ENCODE measurements at places on chromosomes 12 and 14. TPM values are rescaled to one million over a fixed set of nuclear protein-coding genes. Genes with fewer than 3 reads are reported as not detected.

- DNase-seq: no peak
- peaks cover 7% of the 10 kb centered on the region for H3K4me1 ChIP-seq
- no peak overlapping the region for H3K4me3 ChIP-seq
- H3K36me3 ChIP-seq: no peaks in the 10 kb centered on the region
- no peaks in the 10 kb centered on the region for H3K27me3 ChIP-seq
- H3K27ac ChIP-seq: no peak overlapping the region
These were observed 172.9 kb downstream of the ZFP36L1 start for GRCh38 chr14:68619790-68620574.

DNA sequence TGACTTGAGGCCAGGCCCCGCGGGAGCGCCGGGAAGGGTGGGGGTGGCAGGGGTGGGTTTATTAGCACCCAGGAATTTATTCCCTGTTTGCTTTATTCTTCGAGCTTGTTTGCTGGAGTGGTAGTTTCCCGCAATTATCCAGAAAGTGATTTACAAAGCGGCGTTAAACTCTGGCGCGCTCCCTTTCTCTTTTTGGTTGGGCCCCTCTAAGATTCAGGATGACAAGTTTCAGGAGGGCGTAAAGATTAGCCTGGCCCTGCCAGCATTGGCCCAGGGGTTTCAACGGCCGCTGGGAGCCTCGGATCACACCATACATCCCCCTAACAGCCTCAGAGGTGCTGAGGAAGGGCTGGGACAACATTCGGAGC lies 444 bp upstream of the NKX2-8 start:
- no peak overlapping the region for H3K4me3 ChIP-seq
- H3K36me3 ChIP-seq: no peaks in the 10 kb centered on the region
- DNase-seq: no peak
- no peak overlapping the region for H3K27ac ChIP-seq
- peaks cover 46% of the 10 kb centered on the region for H3K4me1 ChIP-seq

FLVCR2 gene
- total RNA-seq: 19.0 TPM

RNFT2 gene
- total RNA-seq: 15.3 TPM

GRCh38 chr12:43982544-43982943 lies 146.7 kb downstream of the TMEM117 start:
- no peak overlapping the region for H3K27ac ChIP-seq
- no peak overlapping the region for H3K4me3 ChIP-seq
- H3K27me3 ChIP-seq: no peaks in the 10 kb centered on the region
- H3K4me1 ChIP-seq: no peaks in the 10 kb centered on the region
- H3K36me3 ChIP-seq: no peaks in the 10 kb centered on the region
- DNase-seq: no peak

RAB15 gene
- total RNA-seq: 23.5 TPM

DNA sequence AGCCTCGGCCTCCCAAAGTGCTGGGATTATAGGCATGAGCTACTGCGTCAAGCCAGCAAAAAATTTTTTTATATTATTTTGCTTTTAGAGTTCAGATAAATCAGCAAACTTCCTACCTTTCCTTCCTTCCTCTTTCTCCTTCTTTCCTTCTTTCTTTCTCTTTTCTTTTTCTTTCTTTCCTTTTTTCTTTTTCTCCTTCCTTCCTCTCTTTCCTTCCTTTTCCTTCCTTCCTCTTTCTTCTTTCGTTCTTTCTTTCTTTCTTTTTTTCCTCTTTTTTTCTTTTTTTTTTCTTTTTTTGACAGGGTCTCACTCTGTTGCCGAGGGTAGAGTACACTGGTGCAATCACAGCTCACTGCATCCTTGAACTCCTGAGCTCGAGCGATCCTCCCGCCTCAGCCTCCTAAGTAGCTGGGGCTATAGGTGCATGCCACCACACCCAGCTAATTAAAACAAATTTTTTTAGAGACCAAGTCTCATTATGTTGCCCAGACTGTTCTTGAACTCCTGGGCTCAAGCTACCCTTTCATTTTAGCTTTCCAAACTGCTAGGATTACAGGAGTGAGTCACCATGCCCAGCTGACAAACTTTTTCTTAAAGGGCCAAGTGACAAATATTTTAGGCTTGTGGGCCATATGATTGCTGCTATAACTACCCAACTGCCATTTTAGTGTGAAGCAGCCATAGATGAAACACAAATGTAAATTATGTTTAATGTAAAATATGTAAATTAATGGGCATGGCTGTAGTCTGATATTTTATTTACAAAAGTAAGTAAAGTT lies 7.1 kb upstream of the WASHC4 start:
- no peaks in the 10 kb centered on the region for H3K36me3 ChIP-seq
- H3K4me1 ChIP-seq: no peaks in the 10 kb centered on the region
- DNase-seq: no peak
- H3K27me3 ChIP-seq: no peaks in the 10 kb centered on the region

DNA sequence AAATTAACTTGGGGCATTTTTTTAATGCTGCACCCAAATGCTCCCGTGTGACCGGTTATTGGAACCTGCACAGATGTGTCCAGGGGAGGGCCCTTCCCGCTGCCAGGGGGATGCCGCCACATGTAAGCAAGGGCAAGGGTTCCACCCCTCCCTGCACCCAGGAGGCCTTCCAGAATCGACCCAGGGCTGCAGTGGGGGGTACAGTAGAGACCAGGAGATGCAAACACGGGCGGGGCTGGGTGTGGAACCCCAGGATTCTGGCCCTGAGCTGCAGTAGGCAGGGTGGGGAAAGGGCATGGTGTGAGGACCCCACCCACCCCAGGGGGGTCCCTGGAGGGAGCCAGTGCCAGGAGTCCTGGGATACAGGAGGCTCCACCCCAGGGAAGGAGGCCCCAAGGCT lies 54.1 kb downstream of the TNFAIP2 start:
- DNase-seq: no peak
- H3K36me3 ChIP-seq: no peaks in the 10 kb centered on the region
- no peaks in the 10 kb centered on the region for H3K4me1 ChIP-seq
- H3K27ac ChIP-seq: no peak overlapping the region
- no peaks in the 10 kb centered on the region for H3K27me3 ChIP-seq

SLC6A15 gene
- 11.0 TPM for total RNA-seq

GRCh38 chr12:2344885-2345284 lies 292.1 kb downstream of the CACNA1C start:
- no peak overlapping the region for H3K27ac ChIP-seq
- no peaks in the 10 kb centered on the region for H3K27me3 ChIP-seq
- H3K4me1 ChIP-seq: peaks cover 3% of the 10 kb centered on the region
- no peak for DNase-seq

DNA sequence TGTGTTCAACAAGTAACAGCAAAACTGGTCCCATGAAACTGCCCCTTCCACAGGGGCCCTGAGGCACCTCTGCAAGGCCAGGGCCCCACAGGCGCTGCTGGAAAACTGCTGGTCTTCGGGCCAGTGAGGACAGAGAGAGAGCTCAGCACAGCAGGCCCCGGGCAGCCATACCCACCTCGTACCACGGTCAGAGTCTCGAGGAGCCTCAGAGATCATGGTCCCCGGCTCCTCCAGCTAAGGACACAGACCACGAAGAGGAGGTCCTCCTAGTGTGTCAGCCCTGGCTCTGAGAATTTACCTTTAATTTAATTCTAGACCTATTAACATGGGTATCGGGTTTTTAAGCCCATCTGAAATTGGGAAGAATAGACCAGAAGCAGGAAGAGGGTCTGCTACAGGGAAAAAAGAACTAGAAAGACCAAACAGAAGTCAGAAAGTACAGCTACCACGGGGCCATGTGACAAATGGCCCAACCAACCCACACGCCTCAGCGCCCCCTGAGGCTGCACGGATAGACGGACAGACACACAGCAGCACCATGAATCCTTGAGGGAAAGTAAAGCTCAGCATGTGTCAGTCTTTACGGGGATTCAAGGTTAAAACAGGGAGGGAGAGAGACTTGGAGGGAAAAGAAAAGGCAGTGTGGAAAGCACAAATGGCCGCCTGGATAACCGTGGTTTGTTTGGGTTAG lies 22.9 kb downstream of the ANKRD9 start:
- no peak for DNase-seq
- no peak overlapping the region for H3K4me3 ChIP-seq
- peaks cover 13% of the 10 kb centered on the region for H3K4me1 ChIP-seq
- peaks cover 42% of the 10 kb centered on the region for H3K36me3 ChIP-seq
- no peaks in the 10 kb centered on the region for H3K27me3 ChIP-seq

DNA sequence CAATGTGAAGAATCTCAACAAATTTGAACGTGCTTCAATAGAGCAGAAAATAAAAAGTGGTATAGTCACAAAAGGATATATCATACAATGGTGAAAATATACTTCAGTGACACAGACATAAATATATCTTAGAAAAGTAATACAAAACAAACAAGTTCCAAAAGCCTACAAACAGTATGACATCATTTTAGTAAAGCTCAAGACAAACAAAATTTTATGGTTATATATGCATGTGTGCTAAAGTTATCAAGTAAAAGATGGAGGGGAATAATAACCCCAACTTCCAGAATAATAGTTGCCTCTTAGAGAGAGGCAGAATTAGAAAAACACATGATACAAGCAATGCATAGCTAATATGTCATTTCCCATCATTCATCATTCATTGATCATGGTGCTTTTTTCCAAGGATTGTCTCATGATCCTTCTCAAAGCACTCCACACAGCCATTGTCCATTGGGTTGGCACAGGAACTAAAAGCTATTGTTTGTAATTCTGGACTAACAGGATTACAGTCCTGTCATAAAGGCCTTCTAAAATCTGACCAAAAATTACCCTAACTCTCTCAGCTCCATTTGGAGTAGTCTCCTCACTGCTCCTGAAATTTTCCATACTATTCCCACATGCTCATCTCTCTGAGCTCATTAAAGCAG lies 59.5 kb downstream of the IFNG-AS1 start:
- no peak overlapping the region for H3K27ac ChIP-seq
- no peak for DNase-seq
- no peak overlapping the region for H3K4me3 ChIP-seq
- no peaks in the 10 kb centered on the region for H3K27me3 ChIP-seq
- H3K36me3 ChIP-seq: no peaks in the 10 kb centered on the region
- no peaks in the 10 kb centered on the region for H3K4me1 ChIP-seq

- no peak overlapping the region for H3K27ac ChIP-seq
- H3K36me3 ChIP-seq: no peaks in the 10 kb centered on the region
These were observed 8.1 kb upstream of the PPP1R1A start for GRCh38 chr12:54596526-54596946.

MUCL1 gene
- total RNA-seq: not detected

DNA sequence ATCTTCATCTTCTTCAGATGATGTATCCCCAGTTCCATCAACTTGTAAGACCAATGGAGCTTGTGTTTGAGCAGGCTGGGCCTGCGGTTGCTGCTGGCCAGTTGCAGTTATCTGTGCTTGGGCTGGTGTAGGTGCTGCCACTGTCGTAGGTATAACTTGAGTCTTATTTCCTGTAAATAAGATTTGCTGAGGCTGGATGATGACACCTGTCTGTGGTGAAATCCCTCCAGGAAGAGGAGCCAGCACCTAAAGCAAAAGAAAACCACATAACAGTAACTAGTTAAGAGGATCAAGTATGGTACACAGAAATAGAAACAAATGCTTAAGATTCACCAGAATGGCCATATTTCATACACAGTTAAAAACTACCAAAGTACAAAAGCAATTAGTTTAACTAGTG lies 28.2 kb downstream of the GTF2A1 start:
- H3K4me1 ChIP-seq: no peaks in the 10 kb centered on the region
- no peak overlapping the region for H3K27ac ChIP-seq
- no peaks in the 10 kb centered on the region for H3K27me3 ChIP-seq
- peaks cover 23% of the 10 kb centered on the region for H3K36me3 ChIP-seq
- no peak overlapping the region for H3K4me3 ChIP-seq
- DNase-seq: no peak

DNA sequence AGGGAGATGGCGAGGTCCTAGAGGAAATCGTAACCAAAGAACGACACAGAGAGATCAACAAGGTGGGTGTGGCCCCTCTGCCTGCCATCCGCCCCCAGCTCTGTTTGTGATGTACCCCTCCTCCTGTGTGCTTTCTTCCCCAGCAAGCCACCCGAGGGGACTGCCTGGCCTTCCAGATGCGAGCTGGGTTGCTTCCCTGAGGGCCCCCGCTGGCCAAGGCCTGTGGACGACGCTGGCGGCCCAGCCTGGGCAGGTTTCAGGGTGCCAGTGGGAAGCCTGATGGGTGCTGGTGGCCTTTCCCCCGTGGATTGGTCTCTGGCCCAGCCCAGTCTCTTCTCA lies 2.0 kb downstream of the ARL6IP4 start:
- H3K4me1 ChIP-seq: peaks cover 75% of the 10 kb centered on the region
- no peak overlapping the region for H3K4me3 ChIP-seq
- peaks cover 77% of the 10 kb centered on the region for H3K36me3 ChIP-seq
- no peaks in the 10 kb centered on the region for H3K27me3 ChIP-seq
- no peak overlapping the region for H3K27ac ChIP-seq
- DNase-seq: no peak

- H3K36me3 ChIP-seq: no peaks in the 10 kb centered on the region
- no peaks in the 10 kb centered on the region for H3K27me3 ChIP-seq
- no peak for DNase-seq
These were observed 449.4 kb upstream of the OR4E1 start for GRCh38 chr14:22122829-22123560.

DNA sequence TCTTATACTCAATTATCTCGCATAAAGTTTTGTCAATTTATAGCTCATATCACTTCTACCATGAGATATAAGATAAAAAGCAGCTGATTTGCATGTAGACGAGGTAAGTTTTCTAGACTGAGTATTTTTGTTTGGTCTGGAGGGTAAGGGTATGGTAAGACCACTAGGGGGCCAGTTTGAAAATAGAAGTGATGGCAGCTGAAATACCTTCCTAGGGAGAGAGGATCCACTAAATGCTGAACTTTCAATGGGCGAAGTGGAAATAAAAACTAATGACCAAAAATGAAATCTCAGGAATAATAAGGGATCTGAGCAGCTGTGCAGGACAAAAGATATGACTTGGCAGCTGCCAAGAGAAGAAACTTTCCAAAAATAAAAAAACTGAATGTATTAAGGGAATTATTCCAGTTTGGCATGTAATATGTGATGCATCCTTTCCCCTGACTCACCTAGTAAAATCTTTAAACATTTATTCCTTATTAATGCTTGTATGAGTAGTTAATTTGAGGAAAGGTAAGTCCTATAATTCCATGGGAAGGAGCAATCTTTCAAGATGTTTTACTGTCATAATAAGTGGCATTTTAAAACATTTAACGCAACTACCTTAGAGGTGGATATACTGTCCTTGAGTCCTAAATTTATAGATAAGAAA lies 754.5 kb downstream of the C12orf50 start:
- H3K27ac ChIP-seq: no peak overlapping the region
- H3K4me1 ChIP-seq: no peaks in the 10 kb centered on the region
- H3K4me3 ChIP-seq: no peak overlapping the region

DNA sequence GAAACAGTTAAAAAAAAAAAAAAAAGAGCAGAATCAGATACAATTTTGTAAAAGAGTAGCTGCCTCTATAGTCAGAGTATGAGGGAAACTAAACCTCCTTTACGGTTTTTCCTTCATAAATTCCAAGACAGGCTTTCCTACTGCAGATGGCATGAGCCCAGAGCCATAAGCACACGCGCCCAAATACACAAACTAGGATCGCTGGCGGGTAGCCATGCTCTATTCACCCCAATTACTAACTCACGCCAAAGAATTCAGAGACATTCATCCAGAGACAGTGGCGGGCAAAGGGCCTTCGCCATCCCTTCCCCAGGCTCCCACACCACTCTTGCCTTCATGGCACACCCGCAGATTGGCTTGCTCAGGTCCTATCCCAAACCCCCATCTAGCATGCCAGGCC lies 48.2 kb downstream of the MOK start:
- H3K36me3 ChIP-seq: no peaks in the 10 kb centered on the region
- H3K4me1 ChIP-seq: no peaks in the 10 kb centered on the region
- no peaks in the 10 kb centered on the region for H3K27me3 ChIP-seq
- DNase-seq: no peak

Measured in spinal cord (tissue), 10 donors.